GM13976 (cell line): ENCODE measurements at places on chromosomes 7 and 10.

GRCh38 chr7:17357952-17358351 is 59.5 kb downstream of the AHR start:
- DNase-seq = no peak

DNA sequence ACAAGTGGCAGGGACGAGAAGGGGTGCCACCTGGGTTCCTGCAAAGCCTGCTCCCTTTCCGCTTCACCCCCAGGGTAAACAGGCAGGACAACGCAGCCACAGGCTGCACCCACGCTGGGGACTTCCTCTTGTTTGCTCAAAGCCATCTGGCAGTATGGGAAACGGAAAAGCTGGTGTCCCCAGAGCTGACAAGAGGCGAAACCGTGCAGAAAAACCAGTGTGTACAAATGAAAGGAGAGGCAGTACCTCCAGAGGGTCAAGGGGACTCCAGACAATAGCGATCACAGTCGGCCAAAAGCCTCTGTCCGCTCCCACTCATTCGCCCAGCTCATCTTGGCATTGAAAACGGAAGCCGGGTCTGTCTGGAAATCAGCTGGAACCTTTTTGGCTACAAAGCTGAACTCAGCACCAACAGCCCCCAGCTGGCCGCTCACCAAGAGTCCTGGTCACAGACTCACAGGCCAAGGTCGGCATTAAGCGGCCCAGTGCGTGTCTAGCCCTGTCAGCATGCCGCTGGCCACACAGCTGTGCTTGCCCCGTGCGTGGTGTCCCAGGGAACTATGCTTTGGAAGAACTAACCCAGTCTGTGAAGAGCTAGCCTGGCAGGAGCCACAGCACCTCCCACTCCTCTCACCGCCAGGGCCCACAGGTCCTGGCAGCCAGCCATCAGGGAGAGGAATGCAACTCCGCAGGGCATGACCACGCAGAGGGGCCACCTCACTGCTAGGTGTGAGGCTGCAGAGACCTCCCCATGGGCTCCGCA is 10.4 kb downstream of the TNS3 start:
- no peak for DNase-seq

DNA sequence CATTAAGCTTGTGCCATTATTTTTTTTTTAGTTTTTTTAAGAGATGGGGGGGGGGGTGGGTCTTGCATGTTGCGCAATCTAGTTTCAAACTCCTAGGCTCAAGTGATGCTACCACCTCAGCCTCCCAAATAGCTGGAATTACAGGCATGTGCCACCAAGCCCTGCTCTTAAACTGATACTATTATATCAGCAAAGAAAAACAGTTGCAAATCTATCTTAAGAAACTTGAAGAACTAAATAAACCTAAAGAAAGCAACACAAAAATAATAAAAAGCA is 47.5 kb downstream of the BRAF start:
- no peak for DNase-seq

DNA sequence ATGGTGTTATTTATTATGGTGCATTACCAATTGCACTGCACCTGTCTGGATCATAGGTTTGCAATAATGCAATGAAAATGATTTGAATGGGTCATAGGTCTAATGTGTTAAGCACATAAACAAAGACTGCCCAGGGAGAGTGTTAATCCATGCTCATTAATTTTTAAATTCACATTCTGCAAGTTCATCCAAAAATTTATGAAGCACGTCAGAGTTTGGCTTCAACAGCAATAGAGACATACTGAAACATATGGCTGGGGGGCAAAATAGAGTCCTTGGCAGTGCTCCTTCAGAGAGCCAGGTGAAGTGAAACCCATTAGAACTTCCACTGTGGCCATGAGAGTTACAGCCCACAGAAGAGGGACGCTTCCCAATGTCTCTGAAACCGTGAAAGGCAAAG is 441.1 kb downstream of the POM121L12 start:
- no peak for DNase-seq

- DNase-seq = no peak
Observed at GRCh38 chr7:82592416-82592815, 148.8 kb upstream of the CACNA2D1 start.

GRCh38 chr7:139603896-139604295 is 80.4 kb downstream of the CLEC2L start:
- DNase-seq = no peak

GRCh38 chr10:31739146-31739545 is 189.5 kb downstream of the ARHGAP12 start:
- no peak for DNase-seq

DNA sequence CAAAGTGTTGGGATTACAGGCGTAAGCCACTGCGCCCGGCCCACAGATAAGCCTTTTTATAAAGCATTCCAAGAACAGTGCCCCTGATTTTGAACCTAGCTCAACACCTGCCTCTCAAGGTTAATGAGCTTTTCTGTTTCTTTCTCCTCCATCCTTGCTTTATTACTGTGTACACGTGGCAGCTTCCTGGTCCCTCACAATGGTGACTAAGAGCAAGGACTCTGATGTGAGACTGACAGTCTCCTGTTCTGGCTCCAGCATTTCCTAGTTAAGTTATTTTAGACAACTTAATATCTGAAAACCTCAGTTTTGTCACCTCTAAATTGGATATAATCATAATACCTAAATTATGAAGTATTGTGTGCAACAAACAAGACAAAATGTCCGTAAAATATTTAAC is 9.9 kb downstream of the HABP2 start:
- no peak for DNase-seq

DNA sequence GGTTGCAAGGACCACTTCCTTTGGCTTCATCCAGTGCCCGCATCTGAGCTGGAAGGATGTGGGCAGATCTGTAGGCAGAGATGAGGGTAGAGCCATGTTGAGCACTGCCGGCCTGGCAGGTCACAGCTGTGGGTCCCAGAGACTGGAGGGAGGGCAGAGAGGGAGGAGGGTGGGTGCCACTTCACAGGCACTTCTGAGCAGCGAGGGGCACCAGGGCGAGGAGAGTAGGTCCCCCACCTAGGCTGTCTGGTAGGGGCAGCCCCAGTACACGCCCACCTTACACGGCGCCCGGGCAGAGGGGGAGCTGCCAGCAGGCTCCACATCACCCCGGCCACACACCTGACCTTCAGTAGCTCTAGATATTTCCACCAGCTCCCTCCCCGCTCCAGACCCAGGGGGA is 473.0 kb upstream of the FOXK1 start:
- no peak for DNase-seq

- no peak for DNase-seq
Observed at GRCh38 chr7:103715376-103716120, 269.5 kb upstream of the SLC26A5 start.

- DNase-seq = no peak
Observed at GRCh38 chr7:105011141-105011830, 2.7 kb upstream of the KMT2E start.

GRCh38 chr10:24784061-24784460 is 60.4 kb upstream of the ARHGAP21 start:
- no peak for DNase-seq

GRCh38 chr10:104028823-104029520 is 56.7 kb downstream of the COL17A1 start:
- DNase-seq = no peak

- no peak for DNase-seq
Observed at GRCh38 chr7:35334506-35334905, 80.6 kb upstream of the TBX20 start.

- DNase-seq = no peak
Observed at GRCh38 chr10:35185260-35186034, 58.8 kb downstream of the CREM start.

DNA sequence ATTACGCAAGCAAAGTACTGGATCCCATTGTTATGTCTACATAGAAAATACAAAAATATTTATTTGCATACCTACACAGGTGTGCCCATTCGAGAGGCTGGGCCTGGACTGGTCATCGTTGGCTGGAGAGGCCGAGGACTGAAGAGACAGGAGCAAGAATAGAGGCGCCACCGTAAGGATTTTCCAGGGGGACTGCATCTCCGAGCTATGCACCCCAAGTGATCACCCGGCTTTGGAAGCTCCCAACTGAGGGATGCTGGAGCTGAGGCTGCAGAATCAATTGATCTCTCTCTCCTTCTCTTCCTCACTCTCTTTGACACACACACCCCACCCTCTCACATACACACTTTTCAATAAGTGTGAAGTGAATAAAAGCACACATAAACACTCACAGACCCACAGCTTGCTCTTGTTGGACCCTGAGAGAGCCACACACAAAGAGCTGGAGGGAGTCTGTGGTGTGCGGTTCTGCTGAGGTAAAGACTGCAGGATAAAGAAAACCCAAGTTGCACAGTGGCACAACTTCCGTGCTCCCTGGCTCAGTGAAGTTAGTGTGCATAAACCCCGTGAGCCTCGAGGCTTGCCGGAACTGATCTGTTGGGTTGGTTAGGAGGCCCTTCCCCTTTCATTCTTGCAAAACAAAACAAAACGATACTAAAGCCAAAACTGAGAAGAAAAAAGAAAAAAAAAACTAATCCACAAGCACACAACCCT is at the start of gene AOAH:
AOAH (minus strand) TSS at position 544 of the 714 bp plus-strand sequence; CDS start at position 198, 346 bp downstream.
- peak; percentile 41 for DNase-seq

DNA sequence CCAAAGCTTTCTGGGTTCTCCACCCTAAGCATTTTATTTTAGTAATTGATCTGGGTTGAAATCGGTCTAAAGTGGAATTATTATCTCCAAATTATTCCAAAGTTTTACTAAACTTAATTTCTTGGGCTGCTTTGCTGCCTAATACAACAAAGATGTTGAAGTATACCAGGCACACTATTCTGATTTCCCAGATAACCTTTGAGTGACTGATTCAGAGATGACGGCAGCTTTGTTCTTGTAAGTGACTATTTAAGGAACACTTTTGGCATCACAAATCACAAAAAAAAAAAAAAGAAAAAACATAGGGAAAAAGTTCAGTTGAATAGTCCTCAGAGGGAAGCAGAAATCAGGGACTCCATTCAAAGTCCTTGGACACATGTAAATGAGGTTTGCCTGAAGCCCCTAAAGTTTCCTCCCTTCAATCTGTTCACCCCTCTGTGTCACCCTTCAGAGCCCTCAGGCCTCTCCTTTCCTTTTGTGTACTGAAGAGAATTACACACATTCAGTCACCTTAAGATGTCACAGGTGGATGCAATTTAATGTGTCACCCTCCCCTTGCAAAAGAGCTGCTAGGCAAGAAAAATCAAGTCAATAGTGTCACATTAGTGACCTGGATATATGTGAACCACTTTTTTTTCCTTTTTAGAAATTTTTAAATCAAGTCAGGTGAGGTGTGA is 81.5 kb downstream of the RTKN2 start:
- no peak for DNase-seq

DNA sequence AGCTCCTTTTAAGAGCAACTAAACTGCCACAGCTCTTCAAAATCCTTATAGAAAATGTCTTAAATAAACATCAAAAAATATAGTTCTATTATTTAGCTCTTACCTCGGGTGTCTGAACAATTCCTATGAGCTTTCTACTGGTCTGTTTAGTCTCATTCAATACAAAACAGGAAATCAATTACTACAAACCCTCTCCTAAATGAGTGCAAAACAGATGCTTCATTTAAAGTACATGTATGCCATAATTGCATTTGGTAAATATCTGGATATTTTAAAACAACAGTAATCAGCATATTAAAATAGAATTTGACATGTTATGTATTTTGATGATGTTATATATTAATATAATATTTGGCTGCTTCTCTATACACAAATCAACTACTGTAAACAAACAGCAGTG is 38.5 kb upstream of the MTPN start:
- DNase-seq = no peak

DNA sequence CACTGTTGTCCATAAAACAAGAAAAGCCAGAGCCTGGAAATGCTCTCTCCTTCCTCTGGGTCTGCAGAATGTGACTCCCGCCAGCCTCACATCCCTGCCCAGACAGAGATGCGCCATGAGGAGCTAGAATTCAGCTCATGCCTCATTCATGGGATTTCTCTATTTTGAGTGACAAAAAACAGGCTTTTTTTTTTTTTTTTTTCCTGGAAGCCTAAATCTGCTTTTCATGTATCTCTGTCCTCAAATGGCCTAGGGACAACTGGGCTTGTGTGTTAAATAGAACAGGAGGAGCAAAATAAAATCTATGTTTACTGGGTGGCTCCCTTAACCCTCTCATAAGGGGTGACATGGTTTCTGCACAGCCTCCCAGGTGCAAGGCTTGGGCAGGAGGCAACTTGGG is 679.7 kb upstream of the AUTS2 start:
- no peak for DNase-seq

- DNase-seq = no peak
Observed at GRCh38 chr10:112774798-112775197, 175.2 kb upstream of the TCF7L2 start.

GRCh38 chr7:139718859-139719258 is 58.9 kb downstream of the HIPK2 start:
- DNase-seq = no peak

GRCh38 chr7:42345478-42346299 is 108.7 kb upstream of the GLI3 start:
- no peak for DNase-seq

GRCh38 chr7:6623589-6624245 is 8.3 kb downstream of the ZNF853 start:
- no peak for DNase-seq

DNA sequence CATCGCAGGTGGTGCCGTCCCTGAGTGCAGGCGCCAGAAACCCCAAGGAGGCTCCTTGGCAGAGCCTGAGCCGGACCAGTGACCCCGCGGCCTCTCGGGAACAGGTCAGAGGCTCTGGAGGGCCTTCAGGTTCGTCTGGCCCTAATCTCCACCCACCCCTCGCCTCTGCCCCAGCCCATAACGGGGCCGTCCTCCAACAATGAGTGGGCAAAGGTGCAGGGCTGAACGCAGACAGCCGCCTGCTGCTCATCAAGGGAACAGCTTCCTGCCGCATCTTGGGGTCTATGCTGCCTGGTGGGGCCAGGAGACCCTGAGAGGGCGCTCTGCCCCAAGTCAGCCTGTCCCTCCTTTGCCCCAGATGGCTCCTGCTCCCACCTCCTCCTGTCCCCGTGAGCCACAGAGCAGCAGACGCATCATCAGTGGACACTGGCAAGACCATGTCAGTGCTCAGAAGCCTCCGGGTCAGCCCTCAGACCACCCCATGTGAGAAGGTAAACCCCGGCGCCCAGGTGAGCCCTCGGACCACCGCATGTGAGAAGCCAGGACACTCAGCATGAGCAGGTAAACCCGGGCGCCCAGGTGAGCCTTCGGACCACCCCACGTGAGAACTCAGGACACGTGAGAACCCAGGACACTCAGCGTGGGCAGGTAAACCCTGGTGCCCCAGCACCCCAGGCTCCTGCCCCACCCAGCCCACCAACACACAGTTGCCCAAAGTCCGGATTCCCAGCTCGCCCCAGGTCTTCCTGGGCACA is 142.0 kb downstream of the PTPRN2 start:
- DNase-seq = no peak
